ENCODE measurements at places on chromosomes 11 and 22.

DNA sequence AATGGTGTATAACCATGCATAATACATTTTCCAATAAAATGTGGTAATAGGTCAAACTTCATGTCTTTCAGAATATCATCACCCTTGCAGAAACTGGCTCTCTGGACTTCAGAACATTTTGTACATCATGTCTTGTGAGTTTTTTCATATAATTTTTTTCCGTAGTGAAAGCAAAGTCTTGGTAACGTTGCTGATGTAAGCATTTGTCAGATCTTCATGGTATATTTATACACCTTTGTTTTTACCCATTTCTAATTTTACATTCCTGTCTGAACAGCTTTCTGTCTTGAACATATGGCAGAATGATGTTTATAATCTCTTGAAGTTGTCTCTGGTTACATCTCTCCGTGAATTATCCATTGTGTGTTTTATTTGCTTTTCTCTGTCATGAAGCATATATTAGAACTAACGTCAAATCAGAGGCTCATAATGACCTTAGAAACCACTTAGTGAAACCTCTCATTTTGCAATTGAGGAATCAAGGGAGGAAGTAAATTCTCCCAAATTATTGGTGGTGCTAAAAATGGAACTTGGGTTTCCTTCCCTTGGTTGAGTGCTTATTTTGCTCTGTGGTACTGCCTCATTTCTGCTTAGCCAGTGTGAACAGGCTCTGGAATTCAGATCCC lies 37.4 kb downstream of the CSRP3 start:
- no peak for DNase-seq

DNA sequence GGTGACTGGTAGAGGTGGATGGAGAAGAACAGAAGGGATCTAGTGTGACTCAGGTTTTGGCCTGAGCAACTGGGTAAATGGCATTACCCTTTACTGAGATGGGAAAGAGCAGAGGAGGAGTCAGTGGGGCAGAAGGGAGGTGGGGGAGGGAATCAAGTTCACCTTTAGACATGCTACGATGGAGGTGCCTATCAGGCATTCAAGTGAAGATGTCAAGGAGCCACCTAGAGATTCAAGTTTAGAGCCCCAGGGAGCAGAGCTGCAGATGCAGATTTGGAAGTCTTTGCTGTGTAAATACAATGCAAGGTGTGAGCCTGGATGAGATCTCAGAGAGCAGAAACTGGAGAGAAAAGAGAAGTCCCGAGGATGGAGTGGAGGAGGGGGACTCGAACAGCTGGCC lies 979 bp upstream of the MOGAT2 start:
- no peak for DNase-seq

DNA sequence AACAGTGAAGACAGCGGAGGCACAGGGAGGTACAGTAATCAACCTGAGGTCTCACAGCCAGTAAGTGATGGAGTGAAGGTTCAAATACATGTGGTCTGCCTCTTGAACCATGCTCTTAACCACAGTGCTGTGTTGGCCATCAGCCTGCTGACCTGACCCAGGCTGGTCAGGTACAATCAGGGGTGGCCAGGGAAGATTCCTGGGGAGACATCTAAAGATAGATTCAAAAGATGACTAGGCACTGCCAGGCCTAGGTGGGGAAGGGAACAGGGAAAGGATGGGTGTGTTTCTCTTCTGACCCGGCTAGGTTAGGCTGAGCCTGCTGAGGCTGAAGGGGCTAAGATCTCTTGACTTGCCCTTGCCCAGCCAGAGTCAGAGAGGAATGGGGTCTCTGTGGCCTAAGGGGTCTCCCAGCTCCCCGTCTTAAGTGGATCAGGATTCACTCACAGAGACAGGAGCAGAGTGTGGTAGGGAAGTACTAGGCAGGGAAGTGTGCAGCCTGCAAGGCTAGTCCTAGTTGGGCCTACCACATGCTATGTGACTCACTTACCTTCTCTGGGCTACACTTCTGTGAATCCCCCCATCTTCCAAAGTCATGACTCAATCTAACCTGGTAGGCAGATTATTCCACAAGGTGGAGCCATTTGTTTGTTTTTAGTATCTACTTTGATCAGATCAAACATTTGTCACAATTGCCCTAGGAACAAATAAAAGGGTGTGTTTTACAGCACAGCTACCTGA lies 10.4 kb upstream of the SREBF2 start:
- DNase-seq = peak; percentile 32

DNA sequence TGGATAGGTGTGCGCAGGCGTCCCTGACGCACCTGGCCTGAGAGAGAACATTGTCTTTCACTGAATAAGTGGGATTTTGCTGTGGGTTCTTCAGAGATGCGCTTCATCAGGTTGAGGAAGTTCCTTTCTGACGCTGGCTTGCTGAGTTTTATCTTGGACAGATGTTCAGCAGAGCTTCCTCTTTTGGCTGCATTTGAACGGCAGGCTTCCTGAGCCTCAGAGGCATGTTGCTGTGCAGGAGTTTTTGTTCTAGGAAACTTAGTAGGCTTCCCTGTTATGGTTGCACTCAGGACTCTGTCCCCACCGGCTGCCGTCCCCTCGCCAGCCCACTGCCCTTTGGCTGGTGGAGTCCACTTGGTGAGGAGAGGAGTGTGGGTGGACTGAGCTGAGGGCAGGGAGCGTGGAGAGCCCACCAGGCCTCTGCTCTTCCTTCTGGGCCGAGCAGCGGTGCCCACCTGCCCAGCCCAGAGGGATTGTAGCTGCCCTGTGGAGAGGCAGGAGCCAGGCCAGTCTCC lies 17.2 kb downstream of the FRMD8 start:
- no peak for DNase-seq

- no peak for DNase-seq
These were observed 28.0 kb downstream of the SLN start for GRCh38 chr11:107683807-107684206.

GRCh38 chr22:45880091-45880715 lies 96.8 kb downstream of the WNT7B start:
- DNase-seq = no peak

DNA sequence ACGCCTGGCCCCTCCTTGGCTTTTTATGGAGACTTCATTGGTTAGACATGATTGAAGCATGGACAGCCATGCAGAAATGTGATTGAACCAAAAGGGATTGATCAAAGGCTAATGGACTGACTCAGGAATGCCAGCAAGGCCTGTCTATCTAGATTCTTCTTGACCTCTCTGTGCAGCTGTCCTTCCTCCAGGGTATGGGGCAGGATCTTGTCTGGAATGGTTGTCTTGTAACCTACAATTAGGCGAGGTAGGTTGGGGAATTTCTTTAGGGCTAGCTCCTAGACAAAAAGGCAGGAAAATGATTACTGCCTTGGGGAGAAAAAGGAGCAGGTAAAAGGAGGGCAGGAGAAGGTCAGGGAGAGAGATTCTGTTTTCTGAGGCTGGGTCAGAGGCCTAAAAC lies 59.6 kb upstream of the INCENP start:
- no peak for DNase-seq

DNA sequence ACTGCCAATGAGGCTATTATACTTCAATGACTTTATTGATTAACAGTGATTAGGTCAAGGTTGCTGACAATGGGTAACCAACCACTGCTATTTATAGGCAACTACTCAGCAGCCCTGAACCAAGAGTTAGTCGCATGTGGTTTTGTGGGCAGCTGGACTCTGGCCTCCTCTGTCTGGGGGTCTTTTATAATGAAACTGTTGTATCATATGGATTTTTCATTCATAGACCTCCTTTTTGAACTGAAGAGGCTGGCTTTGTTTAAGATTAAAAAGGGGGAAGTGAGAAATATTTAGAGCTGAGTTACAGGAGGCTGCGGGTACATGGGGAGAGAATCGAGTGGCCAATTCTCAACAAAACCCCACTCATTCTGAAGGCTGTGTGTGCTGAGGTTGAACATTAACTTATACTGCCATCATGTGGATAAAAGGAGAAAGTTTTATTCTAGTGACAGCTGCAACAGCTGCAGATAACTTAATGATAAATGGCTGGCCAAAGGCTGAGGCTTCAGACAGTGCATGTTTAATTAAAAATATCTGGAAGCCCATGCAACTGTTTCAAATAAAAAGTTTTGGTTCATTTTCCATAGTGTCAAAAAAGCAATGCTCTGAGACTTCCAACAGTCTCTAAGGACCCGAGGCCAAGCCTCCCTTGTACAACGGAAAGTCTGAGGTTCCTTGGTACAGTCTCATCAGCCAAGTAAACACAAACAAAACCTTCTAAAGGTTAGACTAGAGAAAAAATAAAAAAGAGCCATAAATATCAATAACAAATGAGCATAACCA lies 682.6 kb downstream of the KCNA4 start:
- DNase-seq = no peak

DNA sequence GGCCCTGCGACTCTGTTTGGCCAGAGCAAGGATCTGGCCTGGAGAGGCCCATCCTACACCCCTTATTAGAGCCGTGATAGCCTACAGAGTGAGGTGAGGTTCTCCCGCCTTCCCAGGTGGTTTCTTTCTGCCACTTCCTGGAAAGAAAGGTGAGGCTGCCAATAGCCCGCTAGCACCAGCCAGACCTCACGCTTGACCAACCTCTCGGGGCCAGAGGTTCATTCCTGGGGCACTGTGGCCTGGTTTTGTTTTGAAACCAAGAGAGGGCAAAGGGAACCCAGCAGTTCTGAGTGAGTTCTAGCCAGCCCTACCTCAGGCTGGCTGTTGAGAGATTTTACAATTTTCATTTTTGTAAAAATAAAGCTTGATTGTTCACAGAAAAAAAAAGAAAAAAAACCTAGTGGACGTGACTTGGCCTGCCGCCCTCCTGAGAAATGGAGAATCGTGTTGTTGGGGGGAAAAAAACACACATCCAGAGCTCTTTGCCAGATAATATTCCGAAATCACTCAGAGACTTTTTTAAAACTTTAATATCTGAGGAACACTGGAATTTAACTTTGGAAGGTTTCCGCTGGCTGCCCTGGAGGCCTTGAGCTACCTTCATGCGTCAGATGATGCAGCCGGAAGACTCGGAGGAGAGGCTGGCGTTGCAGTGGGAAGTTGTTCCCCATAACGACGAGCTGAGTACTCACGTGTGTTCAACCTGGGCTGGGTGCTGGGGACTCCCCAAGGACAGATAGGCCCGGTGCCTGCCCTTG lies 84.5 kb downstream of the BCR start:
- no peak for DNase-seq

DNA sequence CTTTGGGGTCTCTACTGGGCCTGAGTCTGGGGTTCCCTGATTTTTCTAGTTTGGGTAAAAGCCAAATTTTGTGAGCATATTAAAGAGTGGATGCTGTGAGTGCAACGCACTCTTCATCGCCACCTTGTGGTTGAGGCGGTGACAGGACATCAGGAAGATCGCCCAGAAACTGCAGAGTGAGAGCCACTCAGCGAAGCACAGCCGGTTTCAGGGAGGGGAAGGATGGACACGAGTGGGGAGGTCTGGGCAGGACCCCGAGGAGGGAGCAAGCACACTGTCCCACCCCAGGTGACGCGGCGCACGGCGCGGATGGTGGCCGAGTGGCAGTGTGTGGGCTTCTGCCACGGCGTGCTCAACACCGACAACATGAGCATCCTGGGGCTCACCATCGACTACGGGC lies 9.1 kb downstream of the SELENOO start:
- no peak for DNase-seq

GRCh38 chr11:121669422-121669821 lies 216.7 kb upstream of the SORL1-AS1 start:
- no peak for DNase-seq

GRCh38 chr11:13772223-13773046 lies 104.0 kb downstream of the FAR1 start:
- peak; percentile 32 for DNase-seq

DNA sequence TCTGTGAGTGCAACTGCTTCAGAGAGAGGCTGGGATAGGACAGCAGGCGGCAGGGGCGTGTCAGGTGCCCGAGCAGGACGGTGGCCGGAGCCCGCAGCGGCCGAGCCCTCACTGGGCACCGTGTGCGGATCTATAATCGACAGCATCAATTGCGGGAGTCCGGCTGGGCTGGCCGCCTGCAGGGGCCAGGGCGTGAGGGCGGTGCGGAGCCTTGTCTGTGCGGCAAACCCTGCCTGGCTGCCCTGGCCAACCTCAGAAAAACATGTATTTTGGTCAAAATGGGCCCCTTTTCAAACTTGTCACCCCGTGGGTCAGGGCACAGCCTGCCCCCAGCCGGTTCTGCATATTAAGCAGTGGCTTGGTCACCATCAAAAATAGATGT lies 91.3 kb upstream of the KCNQ1OT1 start:
- no peak for DNase-seq

DNA sequence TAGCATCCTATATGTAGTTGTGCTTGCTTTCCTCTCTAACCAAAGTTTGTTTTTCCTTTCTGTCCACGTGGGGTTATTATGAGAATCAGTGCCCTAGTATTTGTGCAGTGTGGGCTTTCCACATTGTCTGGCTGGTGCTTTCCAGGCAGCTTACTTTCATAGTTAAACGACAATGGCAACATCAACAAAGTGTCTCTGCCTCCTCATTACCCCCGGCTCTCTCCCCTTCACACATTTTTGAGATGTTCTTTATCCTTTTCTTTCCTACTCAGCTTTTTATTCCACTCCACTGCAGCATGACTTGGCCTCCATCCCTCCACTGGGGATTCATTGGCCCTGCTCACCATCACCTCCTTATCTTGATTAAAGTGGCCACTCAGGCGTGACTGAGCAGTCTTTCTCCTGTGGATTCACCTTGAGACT lies 19.1 kb downstream of the SPECC1L start:
- no peak for DNase-seq

DNA sequence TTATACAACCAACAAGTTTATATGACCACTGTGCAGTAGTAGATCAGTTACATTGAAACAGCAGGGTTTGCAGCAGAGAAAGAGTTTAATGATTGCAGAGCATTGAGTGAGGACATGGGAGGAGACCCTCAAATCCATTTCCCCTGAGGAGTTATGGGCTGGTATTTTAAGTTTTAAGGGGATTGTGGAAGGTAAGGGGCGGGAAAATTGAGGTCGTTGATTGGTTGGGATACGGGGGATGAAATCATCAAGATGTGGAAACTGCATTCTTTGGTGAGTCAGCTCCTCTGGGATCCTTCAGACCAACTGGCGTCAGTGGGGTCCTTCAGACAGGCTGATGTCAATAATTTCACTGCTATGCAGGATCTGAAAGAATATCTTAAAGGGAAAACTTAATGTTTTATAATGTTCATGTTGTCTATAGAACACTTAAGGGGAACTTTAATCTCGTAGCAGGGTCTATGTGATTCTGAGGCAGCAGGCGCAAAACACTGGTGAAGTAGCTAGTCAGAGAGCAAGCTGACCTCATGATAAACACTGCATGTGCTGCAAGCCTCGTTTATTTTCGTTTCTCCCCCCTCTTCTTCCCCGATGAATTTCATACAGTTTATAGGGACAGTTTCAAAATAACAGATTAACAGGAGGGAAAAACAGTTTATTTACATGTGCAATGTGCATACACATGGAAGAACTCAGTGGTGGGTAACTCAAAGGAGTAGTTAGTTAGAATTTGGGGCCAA lies 17.4 kb upstream of the BACE1-AS start:
- DNase-seq = peak; percentile 52

GRCh38 chr11:75262961-75263852 lies 22.6 kb downstream of the TPBGL start:
- DNase-seq = no peak
